ENCODE measurements at places on chromosomes 7 and 10. TPM values are rescaled to one million over a fixed set of nuclear protein-coding genes. Genes with fewer than 3 reads are reported as not detected.

DNA sequence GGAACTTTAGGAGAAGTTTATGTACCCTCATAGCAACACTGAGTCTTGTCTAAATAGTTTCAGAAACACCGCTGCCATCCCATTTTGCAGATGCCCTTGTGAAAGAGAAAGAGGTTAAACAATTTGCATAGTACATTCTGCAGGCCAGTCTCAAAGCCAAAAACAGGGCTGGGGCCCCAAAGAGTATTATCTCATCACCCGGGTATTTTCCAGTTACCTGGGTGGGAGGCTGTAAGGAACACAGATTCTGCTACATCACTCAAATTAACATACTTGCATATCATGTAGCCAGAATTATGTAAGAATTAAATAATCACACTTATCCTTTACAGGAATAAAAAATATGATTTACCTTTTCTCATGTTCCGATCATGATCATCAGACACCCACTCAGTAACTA lies 3.1 kb upstream of the FAM171A1 start:
- H3K27me3 ChIP-seq, result no peaks in the 10 kb centered on the region
- no peak for DNase-seq
- no peak overlapping the region for H3K4me3 ChIP-seq

GRCh38 chr10:114755537-114755936 lies 66.0 kb upstream of the FHIP2A start:
- H3K27me3 ChIP-seq, result no peaks in the 10 kb centered on the region
- H3K4me3 ChIP-seq, result no peak overlapping the region
- no peaks in the 10 kb centered on the region for H3K36me3 ChIP-seq
- peaks cover 5% of the 10 kb centered on the region for H3K4me1 ChIP-seq
- DNase-seq, result no peak

PLPP4 gene
- total RNA-seq, result 3.0 TPM

FAM53B gene
- total RNA-seq, result 18.2 TPM

DNA sequence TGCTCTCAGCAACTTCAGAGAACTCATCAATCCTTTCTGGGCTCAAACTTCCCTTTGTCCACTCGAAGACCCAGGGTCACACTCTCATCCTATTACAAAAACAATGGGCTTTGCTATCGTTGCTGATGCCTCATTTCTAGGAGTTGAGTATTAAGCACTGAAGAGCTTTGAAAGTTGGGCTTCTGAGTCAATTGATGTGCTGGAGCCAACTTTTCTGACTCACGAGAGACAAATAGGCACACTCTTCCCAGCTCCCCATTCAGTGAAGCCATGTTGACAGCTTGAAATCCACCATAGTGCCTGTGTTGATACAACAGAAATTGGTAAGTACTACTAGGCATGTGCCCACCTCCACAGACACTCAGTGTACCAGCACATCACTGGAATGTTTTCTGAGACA lies 97.5 kb upstream of the PRSS58 start:
- H3K4me1 ChIP-seq, result peaks cover 4% of the 10 kb centered on the region
- H3K36me3 ChIP-seq, result no peaks in the 10 kb centered on the region
- H3K27me3 ChIP-seq, result peaks cover 26% of the 10 kb centered on the region

DNA sequence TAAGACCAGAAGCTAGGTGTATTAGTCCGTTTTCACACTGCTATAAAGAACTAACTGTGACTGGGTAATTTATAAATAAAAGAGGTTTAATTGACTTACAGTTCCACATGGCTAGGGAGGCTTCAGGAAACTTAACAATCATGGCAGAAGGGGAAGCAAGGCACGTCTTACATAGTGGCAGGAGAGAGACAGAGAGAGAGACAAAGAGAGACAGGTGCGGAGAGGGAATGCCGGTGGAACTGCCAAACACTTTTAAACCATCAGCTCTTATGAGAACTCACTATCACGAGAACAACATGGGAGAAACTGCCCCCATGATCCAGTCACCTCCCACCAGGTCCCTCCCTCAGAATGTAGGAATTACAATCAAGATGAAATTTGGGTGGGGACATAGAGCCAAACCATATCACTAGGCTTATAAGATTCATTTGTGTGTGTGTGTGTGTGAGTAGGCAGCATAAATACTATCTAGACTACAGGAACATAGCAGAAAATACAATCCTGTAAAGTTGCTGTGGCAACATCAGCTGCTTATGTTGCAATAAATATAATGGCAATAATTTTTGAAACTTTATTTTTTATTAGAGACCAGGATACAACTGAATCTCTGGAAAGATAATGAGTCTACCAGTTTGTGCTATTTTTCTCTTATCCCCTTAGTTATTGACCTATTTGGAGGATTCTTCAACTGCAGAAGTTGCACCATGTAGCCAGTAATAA lies 77.1 kb downstream of the NRF1 start:
- H3K4me1 ChIP-seq, result peaks cover 13% of the 10 kb centered on the region
- H3K27ac ChIP-seq, result no peak overlapping the region
- no peak for DNase-seq
- no peak overlapping the region for H3K4me3 ChIP-seq

GRCh38 chr7:70634610-70635068 lies 497.3 kb upstream of the GALNT17 start:
- H3K4me3 ChIP-seq, result no peak overlapping the region
- no peak overlapping the region for H3K27ac ChIP-seq
- H3K27me3 ChIP-seq, result no peaks in the 10 kb centered on the region

DNA sequence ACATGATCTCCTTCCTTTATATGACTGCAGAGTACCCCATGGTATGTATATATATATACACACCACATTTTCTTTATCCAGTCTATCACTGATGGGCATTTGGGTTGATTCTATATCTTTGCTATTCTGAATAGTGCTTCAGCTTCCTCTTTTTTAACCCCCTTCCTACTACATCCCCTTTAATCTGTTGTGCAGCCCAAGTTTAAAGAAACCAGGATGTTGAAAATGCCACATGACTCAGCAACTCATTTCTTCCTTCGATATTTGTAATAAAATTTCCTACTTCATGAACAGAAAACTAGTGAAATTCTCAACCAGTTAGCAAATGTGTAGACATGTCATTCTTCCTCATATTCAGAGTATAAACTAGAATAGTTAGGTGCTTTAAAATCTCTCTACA lies 1245.7 kb upstream of the SORCS1 start:
- H3K27ac ChIP-seq, result no peak overlapping the region
- no peak overlapping the region for H3K4me3 ChIP-seq
- no peak for DNase-seq
- H3K4me1 ChIP-seq, result no peaks in the 10 kb centered on the region
- H3K27me3 ChIP-seq, result no peaks in the 10 kb centered on the region

TEX36 gene
- total RNA-seq, result not detected

DNA sequence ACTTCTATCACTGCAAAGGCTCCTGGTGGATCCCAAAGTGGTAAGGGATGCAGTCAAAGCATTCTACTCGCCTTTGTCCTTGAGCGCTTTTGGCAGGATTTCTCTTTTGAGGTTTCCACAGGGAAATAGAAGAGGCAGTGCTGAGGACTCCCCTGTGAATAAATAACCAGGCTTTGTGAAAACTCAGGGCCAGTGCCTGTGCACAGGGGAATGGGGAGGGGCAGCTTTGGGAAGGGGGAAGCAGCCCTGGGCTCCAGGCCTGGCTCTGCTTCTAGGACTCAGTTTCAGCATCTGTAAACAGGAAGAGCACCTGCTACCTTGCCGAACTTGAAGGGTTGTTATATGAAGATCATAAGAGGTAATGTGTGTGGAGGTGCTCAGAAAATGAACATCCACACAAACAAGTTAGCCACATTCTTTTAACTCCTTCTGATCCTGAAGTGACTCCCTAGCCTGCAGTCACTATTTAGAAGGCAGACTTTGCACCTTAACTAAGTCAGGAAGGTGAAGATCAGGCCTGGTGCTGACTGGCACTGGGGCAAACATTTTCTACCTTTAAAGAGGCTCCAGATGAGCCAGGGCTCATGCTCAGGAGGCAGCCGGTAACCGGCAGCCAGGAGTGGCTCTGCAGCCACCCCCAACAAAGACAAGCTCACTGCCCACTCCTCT lies 22.5 kb upstream of the MMP21 start:
- H3K27me3 ChIP-seq, result no peaks in the 10 kb centered on the region
- no peak for DNase-seq
- H3K4me3 ChIP-seq, result no peak overlapping the region
- H3K27ac ChIP-seq, result no peak overlapping the region

All from chondrocyte (in vitro differentiated cells).